ENCODE measurements at places on chromosomes 12 and 14.

DNA sequence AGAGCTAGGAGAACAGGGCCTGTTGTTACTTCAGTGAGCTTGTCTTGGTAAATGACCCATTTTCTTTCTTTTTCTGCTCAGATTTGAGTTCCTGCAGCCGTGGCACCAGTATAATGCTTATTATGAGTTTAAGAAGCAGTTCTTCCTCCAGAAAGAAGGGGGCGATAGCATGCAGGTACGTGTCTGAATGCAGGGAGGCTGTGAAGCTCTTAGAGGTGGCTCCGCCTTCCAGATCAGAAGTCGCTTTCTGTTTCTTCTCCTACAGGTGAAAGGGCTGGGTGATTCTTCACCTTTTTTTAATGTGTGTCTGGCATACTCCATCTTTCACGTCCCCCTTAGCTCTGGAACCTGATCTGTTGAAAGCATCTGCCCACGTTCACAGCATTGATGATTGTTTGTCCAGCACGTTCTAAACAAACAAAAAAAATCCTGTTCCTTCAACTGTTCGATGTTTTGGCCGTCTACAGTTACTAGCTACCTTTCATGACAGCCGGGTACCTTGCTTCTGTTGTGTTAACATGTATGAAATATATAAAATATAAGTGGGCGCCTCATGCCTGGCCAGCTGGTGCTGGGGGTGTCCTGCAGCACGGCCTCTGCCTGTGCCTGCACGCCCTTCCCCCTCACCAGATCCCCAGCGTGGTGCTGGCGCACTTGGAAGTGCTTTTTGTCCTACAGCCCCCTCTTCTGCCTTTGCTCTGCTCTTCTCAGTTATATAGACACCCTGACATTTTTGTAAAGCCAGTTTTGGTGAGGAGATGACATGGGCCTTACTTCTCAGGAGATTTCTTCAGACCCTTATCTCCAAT is 44.6 kb downstream of the SFSWAP start:
- DNase-seq = no peak

DNA sequence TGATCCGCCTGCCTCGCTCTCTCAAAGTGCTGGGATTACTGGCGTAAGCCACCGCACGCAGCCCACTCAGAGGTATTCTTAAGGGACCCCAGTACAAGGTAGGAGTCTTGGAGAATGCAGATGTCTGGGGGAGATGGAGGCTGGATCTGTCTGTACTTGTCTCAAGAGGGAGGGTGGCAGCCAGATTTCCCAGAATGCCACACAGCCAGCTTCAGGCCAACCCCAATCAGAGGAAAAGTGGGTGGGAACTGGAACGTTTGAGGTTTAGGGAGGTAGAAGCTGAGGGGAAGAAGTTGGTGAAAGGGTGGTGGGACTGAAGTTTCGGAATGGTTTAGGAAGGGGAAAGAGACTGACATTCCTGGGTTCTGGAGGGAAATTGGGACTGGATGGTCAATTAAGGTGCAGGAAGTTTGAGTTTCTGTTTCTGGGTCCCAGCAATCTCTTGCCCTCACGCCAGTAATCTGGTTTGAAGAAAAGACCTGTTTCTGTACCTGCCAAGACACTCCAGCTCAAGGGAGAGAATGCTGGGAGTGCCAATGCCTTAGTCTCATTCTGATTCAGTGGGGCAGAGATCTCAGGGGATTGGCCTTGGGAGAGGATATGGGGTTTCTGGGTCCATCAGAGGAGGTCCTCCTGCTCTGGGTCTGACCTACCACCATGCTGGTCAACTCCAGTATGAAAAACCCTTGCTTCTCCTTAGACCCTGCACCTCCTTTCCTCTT is 8.1 kb upstream of the ZNF385A start:
- no peak for DNase-seq

DNA sequence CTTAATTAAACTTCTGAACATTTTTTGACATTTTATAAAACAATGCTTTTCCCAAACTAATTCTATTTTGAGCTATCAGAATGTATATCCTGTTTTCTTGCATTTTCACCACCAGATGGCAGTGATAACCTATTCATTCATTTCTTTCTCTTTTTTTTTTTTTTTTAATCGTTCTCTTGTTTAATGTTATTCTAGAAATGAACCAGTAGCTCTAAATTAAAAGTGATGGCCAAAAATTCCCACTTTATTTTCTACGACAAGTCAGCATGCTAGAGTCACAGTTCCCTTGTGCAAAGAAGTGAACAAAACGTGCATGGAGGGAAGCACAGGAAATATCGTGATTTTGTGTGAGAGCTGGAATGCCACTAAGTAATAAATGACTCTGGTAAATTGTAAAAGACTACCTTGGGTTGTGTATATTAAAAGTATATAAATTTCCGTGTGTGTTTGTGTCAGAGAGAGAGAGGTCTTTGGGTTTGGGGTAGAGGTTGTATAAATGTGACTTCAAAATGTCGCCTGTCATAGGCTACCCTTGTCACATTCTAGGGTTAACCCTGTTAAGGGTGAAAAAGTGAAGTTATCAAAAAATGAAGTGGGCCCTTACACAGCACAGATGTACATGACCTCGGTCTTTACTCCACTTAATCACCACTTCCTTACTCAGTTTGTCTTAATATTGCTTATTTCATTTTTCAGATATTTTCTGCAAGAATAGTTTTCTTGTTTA is 40.4 kb upstream of the LDHB start:
- DNase-seq = no peak

DNA sequence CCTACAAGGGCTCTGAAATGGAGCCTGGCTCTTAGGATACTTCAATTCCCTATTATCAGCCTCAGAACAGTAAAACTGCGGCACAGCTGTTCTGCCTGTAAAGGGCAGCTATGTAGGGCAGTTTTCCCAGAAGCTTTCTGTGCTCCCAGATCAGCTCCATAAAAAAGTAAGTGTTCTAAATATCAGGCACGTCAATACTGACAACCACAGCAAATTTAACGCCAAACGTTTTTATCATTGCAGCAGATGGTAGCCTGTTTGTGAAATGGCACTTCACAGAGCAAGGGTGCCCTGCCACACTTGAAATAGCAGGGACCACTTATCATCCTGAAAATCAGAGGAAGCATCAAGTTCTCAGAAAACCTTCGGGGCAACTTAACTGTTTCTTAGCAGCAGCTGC is 54.8 kb upstream of the PTHLH start:
- DNase-seq = no peak

DNA sequence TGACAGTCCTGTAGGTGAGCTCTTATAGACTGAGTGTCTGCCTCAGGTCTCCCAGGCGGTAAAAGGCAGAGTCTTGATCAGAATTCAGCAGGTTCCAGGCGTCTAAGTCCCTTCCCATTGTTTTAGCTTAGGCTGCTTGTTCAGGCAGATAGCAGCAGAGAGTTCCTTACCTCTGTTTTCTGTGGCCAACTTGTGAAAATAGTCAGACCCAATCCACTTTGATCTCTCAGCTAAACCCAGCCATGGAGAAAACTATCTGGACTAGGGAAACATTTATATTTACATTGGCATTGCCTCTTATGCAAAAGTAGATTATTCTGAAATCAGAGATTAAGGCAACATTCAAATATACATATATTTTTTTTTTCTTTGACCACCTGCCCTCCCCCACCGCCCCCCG is 21.4 kb downstream of the CCDC62 start:
- no peak for DNase-seq

- no peak for DNase-seq
Observed at GRCh38 chr12:132795847-132796246, 32.8 kb downstream of the GOLGA3 start.

GRCh38 chr12:6187948-6188793 is 12.0 kb upstream of the CD9 start:
- no peak for DNase-seq

DNA sequence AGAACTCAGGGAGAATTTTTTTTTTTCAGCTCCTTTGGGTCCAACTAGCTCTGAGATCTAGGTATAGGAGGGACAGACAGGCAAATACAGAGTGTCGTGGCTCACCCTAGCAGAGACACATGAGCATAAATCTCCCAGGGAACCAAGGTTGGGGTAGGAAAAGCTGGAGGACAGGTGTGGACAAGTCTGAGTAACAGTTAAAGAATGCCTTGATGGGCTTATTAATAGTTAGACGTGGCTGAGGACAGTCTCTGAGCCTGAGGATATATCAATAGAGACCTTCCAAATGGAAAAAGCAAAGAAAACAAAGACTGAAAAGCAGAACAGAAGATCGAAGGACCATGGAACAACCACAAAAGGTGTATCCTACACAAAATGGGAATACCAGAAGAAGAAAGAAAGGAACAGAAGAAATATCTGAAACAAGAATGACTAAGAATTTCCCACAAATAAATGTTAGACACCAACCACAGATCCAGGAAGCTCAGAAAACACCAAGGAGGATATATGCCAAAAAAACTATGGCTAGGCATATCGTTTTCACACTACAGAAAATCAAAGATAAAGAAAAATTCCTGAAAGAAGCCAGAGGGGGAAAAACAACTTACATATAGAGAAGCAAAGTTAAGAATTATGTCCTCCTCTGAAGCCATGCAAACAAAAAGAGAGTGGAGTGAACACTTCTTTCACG is 80.9 kb downstream of the PTPRB start:
- DNase-seq = no peak

DNA sequence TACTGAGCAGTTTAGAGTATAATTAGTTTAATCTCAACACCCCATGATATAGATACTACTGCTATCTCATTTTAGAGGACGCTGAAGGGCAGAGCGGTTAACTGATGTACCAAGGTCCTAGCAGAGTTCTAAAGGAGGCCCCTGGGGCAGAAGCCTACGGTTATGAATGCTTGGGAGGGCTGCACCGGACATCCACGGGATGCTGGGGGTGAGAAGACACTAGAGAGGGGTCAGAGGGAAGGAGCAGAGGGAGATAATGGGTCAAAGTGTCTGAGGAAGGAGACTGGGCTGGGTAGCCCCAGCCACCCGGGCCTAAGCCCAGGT is 1.6 kb upstream of the ACTR6 start:
- no peak for DNase-seq

- no peak for DNase-seq
Observed at GRCh38 chr12:102911320-102911719, 5.7 kb downstream of the PAH start.

- DNase-seq = no peak
Observed at GRCh38 chr12:130164936-130165335, 2.7 kb downstream of the FZD10 start.

GRCh38 chr14:31159682-31160296 is 47.8 kb downstream of the HECTD1 start:
- no peak for DNase-seq

DNA sequence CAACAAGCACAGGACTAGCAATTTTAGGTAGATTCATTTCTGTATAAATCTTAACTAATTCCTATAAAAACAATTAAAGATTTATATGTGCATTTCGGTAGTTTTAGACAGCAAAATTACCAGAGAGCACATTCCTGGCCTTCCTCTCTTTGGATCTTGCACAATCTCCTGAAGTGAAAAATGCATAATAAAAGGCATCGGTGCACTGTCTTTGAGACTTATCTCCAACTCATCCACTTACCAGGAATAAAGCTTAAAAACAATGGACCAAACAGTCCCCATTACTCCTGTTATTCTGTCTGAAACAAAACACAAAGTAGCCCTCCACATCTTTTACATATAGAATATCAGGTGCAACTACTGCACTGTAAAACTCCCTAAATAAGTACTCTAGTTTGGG is 69.3 kb downstream of the HECTD1 start:
- no peak for DNase-seq

DNA sequence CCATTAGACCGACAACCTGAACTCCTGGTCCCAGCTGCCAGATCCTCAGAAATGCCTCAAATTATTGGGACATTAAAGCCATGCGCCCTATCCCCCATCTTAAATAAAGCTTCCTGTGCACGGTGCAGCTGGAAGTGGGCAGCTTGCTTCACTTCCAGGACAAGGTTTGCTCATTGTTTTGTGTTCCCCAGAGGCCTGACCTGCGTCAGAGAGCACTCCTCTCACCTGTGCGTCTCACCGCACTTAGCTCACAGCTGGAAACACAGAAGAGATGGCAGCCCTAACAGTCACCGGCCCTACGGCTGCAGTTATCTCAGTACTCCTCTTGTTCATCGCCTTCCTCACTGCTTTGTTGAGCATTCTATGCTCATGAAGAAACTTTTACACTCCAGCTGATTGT is 135.5 kb downstream of the ANO2 start:
- no peak for DNase-seq

GRCh38 chr14:76261371-76261811 is 109.7 kb downstream of the GPATCH2L start:
- DNase-seq = no peak

- no peak for DNase-seq
Observed at GRCh38 chr14:101514136-101514535, 47.2 kb upstream of the DIO3 start.

- DNase-seq = no peak
Observed at GRCh38 chr12:52713960-52714886, 10.9 kb upstream of the KRT77 start.

DNA sequence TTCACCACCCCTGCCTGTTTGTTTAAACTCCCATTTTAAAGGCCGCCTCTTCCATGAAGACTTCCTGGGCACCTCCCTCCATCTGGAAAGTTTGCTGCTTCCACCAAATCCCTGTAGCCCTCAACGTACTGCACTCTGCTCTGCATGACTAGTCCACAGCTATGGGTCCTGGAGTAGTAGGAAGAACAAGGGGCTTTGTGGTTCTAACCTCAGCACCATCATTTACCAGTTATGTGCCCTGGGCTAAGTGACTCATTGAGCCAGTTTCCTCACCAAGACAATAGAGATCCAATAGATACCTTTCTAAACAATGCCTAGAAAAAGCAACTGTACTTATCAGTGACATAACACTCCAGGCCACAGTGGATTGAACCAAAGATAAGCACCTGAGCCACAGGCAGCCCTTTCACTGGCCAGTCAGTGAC is 8.5 kb upstream of the LTBP2 start:
- no peak for DNase-seq

DNA sequence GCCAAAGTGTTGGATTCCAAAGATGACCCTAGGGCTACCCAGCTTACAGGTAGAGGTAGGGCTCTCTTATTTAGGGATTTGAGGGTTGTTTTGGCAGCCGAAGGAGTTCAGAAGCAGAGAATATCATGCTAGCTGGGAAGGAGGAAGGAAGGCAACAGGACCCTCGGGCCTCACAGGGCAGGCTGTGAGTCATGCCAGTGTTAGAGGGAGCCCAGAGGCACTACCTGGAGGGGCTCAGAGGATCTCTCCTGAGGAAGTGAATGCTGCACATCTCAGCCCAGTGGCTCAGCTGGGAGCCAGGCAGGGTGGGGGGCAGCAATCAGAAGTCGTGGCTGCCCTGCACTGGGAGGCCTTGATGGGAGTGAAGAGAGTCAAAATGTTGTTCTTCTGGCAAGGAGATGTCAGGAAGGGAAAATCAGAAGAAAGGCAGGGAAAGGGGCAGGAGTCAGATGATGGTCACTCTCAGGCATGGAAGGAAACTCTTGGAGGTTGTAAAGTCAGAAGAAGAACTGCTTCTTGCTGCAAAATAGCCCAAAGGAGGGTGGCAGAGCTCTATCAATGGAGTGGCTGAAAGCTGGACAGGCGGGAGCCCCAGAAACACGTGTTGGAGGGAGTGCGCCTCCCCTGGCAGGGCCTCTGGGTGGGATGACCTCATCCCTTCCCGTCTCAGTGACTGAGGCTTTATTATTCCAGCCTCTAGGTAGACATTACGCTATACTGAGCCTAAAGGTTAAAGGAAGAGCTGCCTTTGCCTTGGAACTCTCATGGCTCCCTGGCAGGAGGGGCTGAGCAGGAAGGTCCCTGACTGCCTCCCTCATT is 141.3 kb downstream of the SMOC1 start:
- DNase-seq = no peak

Measured in SIG-M5 (cell line).